ENCODE measurements at places on chromosomes 5 and 9.

DNA sequence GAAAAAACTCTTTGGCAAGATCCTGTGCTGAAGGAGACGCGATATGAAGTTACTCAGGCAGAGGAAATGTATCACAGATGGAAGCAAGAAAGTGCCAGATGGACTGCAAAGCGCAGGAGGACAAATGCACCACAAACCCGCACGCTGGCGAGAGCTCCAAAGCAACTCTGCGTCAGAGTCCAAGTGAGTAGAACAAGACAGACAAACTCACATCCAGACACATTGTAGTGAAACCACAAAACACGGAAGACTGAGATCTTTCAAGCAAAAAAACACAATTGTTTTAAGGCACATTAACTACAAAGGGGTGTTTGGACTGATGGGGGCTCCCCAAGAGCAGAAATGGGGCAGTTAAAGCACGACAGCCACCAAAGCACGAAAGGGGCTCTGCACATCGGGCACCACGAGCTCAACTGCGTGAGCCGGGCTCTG lies 39.2 kb upstream of the NKD2 start:
- DNase-seq: no peak

DNA sequence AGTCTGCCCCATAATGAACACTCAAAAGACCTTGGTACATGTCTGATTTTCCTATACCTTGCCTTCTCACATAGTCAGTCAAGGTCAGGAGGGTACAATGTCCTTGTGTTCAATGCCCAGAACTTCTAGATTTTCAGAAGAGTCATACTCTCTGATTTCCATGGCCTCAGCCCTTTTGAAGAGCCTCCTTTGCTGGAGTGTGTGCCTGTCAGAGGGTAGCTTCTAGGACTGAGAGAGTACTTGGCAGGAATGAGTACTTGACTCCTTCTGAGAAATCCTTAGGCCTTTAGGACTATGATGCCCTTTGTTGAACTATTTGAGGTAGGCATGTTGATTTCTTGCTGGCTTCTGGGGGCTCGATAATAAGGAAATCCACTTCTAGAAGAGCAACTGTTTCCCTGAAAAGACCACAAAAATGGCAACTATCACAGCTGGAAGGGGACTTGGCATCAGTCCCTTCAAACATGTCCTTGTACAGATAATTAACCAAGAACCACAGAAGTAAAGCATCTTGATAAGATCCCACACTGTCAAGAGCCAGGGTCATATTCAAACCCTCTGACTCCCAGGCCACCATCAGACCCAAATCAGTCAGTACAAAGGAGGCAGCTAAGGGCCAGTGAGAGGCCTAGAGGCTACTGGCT lies 10.6 kb upstream of the MEGF9 start:
- no peak for DNase-seq

DNA sequence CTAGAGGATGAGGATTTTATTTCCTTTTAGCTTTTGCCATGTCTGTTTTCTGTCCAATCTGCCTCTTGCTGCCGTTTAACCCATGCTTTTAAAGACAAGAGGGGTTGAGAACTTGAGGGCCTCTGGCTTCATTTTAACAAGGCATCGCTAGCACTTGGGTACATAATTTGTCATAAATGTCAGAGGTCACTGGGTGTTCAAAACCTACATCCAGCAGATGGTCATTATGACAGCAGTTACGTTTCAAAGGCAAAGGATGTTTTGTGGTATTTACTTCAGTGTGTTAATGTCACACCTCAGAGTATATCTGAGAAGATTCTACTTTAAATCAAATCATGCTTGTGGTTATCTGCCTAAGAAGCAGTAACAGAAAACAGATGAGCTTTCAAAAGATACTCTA lies 918.3 kb downstream of the NR2F1-AS1 start:
- DNase-seq: no peak

GRCh38 chr5:14357441-14357840 lies 214.3 kb downstream of the TRIO start:
- no peak for DNase-seq

DNA sequence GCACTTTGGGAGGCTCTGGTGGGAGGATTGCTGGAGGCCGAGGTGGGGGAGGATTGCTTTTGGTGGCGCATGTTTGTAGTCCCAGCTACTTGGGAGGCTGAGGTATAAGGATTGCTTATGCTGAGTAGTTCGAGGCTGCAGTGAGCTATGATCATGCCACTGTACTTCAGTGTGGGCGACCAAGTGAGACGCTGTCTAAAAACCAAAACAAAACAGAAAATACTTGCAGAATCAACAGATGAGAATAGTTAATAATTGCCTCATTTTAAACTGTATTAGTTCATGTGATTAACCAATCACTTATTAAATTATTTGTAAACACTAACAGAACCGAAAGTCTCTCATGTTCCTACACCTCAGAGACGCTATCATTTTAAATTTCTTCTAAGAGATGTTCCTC lies 118.1 kb downstream of the CCDC171 start:
- DNase-seq: no peak

DNA sequence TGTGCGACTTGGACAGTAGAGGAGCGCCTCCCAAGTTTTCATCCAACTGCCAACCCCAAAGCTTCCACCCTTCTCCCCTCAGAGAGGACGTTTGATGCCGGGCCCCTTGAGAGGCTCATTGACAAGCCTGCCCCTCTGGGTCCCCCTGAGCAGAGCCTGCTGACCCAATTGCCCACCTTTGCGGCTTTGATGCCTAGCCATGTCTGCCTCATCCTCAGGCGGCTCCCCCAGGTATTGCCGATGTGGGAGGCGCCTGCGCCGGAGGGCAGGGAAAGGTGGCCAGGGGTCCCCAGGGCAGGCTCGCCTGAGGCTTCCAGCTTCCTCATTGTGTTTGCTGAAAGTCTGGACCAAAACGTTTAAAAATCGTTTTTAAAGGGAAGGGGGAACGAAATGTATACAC lies 1.4 kb downstream of the ODF2 start:
- DNase-seq: no peak

GRCh38 chr5:67104859-67105258 lies 91.7 kb downstream of the CD180 start:
- DNase-seq: no peak

GRCh38 chr9:95678759-95679158 lies 162.0 kb upstream of the PTCH1 start:
- DNase-seq: no peak

DNA sequence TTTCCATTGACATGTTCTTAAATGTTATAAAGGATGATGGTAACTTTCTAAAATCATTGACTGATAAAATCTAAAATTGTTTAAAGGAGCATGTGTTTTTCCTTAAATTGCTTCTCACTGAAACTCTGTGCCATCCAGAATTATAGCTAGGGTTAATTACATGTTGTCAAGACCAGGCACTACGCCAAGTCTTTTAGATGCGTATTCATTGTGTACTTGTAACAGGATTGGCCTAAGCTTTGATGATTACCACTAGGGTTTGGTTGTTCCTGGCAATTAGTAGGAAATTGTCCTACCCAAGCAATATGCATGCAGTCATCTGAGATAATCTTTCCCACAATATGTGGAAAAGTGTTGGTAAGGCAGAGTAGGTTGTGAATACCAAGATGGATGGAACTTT lies 43.8 kb downstream of the PRKACG start:
- no peak for DNase-seq

DNA sequence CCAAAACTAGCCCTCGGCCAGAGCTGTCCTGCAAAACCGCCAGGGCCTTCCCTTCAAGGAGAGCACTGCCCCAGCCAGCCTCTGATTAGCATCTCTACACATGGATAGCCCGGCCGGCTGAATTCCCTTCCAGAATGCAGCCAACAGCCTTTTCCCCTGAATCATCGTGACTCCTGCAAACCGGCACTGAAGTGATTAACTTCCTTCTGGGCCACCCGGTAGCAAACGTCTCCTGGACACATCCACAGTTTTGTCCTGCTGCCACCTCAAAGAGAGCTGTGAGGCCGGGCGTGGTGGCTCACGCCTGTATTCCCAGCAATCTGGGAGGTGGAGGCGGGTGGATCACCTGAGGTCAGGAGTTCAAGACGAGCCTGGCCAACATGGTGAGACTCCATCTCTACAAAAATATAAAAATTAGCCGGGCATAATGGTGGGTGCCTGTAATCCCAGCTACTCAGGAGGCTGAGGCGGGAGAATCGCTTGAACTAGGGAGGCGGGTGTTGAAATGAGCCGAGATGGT lies 21.1 kb upstream of the EEIG1 start:
- no peak for DNase-seq

DNA sequence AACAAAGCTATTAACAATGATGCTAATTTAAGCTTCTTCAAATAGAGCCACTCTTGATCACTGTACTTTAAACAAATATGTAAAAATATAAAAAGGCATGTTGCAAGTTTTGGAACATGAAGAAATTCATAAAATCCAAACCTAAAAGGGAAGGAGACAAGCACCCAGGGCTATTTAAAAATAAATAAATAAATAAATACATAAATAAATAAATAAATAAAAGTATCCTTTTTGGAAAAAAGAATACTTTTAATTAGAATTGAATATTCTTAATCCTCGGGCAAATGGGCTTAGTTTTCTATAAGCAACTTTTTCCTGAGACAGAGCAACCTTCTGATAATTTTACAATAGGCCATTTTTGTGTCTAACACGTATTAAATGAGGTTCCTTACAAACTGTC lies 147.5 kb upstream of the PCA3 start:
- no peak for DNase-seq

GRCh38 chr5:40447438-40447837 lies 232.3 kb upstream of the PTGER4 start:
- DNase-seq: no peak

DNA sequence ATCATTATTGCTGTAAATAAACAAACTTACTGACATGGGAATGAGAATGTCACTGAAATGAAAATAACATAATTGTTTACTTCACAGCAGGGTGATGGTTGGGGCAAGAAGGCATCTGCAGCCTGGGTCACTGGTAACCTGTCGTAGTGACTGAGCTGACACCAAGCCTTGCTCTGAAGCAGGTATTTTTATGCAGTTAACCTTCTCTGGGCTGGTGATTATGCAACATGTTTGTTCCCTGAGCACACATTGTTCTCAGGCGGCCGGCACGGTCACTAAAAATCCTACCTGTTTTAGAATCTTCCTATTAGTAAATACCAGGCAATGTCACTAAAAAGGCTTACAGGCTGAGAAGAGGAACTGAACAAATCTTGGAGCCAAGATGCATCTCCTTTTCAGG lies 157.7 kb upstream of the NR3C1 start:
- DNase-seq: no peak

DNA sequence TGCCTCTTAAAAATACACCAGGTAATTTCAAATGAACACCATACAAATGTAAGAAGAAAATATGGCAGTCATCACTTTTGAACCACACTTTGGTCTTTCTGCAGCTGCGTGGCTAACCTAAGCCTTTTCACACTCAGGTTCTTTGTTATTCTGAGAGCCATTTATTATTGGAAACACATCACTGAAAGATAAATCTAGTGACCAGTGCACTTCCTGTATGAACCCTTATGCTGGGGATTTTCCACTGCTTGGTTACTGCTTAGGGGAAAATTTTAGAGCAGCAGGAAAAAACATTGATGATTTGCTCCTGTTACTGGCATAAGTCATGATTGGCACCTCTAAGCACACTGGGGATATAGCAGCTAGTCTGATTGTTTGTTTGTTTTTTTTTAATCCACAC lies 58.6 kb upstream of the RANBP3L start:
- no peak for DNase-seq

DNA sequence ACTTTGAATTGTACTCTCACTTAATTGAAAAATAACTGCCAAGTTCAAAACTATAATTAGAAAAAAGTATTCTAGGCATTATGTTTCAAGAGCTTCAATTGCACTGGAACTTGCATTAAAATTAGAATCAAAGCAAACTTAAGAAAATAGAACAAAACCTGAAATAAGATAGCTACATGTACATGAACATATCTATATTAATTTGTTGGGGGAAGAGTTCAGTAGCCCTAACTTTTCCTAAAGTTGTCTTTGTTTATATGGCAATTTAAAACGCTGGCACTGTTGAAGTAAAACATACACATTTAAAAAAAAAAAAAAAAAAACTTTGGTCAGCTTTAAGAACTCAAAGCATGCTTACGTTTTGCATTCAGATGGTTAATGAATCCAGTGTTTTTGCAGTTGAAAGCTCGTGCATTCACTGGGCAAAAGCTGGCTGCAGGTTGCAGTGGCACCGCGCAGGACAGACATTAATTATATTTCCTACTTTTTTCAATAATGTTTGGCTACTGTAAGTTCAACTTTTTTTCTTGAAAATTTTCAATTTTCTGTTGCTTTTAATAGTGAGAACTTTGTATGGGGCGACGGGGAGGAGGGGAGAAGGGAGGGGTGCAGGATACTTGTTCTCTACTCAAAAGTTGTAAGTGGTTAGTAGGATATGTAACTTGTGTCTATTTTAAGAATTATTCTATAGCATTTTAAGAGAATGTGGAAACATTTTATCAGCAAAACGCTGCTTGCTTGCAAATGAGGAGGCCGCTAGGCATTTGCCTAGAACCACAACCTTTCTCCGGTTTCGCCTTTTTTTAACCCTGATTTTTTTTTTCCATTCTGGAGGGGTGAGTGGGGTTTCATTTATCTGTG lies 3.9 kb downstream of the NR2F1 start:
- no peak for DNase-seq

DNA sequence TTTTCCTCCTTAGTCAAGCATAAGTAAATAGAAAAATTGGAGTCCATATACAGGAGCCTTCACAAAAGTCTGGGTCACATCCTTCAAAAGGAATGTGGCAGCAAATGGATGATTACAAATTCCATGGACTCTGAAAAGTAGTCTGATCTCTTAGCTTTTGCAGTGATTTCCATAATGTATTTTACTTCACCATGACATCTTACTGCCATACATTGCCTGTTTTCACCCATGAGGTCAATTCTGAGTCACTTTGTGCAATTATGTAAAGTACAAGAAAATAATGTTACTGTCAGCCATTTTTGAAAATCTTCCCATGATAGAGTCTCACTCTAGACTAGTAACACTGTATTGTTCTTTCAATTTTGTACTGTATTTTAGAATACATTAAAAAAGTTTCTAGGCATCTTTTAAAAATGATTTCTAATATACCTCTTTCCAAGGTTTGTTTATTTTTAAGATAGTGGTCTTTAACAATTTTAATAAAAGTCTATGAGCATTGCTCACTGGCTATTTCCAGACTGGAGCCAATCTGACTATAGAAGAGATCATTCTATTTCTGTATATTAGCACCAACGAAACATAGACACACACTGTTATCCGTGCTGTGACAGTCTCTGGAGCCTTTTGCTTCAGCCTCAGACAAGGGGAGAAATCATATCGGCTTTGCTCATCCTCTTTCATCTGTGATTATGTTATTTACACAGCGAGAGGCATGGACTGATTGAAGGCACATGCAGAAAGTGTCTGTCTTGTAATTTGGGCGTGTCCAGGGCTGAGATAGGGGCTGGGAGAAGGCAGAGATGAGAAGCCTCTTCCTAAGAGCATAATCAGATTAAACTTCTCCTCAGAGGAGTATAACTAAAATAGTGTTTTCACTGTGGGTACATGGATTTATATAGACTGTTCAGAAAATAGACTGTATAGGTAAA lies 22.9 kb upstream of the ACTBL2 start:
- no peak for DNase-seq

GRCh38 chr9:10661994-10662393 lies 49.2 kb upstream of the PTPRD start:
- no peak for DNase-seq

All from NCI-H187 (cell line).